DMS79 (cell line): ENCODE measurements at places on chromosomes 13 and 19.
A peak's percentile ranks its signal among the peaks of the same experiment; 100 is the strongest.

GRCh38 chr13:43965459-43965845 lies 85.7 kb downstream of the LACC1 start:
- no peak for DNase-seq

GRCh38 chr19:54230031-54230430 lies 7.2 kb upstream of the LILRB3 start:
- DNase-seq: no peak

- DNase-seq: no peak
Observed at GRCh38 chr19:33458807-33459206, 62.8 kb downstream of the PEPD start.

- peak; percentile 55 for DNase-seq
Observed at GRCh38 chr19:48290771-48291488, 21.0 kb downstream of the ZNF114 start.

DNA sequence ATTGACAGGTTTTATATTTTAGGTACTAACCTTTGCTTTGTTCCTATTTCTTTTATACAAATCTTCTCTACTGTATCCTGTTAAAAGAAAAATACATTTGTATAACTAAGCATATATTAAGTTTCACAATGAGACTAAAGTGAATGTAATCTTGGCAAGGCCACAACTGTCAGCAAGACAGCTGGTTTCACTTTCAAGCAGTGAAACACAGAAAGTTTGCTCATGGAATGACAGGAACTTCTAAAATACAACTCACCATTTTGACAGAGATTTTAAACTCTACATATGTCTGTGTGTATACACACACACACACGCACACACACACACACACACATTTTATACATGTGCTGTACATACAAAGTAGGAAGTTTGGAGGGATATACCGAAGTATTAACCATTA lies 53.3 kb downstream of the PARP4 start:
- DNase-seq: no peak
